Cerebellar cortex (tissue), 1 donor: ENCODE measurements at places on chromosomes 11 and 22.

DNA sequence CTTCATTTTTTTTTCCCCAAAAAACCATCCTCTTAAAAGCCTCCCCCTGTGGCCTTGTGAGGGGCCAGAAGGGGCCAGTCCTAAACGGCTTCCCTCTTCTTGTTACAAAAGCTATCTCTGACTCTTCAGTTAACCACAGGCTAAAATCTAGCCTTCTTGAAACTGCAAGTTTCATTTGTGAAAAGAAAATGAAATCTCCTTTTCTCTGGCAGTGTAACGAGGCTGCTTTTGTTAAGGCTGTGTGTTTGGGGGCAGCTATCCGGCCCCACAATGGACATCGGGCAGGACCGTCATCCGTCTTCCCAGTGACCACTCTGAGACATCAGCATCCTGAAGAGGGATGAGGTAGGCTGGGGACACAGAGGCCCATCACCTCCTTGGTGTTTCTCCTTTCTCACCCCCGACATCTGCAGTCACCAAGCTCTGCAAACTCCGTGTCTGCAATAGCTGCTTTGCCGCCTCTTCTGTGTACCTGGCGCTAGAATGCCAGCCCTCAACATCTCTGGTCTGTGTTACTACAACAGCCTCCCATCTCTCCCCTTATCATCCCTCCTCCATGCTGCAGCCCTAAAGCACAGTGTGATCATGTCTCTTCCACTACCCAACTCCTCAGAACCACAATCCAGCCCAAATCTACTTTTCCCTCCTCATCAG, 94.0 kb downstream of the RCN1 start:
- no peak for DNase-seq

GRCh38 chr22:19368876-19369275, 62.7 kb downstream of the HIRA start:
- no peak for DNase-seq

- DNase-seq: peak; percentile 49
Measured at GRCh38 chr11:11620173-11620920, 1.5 kb downstream of the GALNT18 start.

DNA sequence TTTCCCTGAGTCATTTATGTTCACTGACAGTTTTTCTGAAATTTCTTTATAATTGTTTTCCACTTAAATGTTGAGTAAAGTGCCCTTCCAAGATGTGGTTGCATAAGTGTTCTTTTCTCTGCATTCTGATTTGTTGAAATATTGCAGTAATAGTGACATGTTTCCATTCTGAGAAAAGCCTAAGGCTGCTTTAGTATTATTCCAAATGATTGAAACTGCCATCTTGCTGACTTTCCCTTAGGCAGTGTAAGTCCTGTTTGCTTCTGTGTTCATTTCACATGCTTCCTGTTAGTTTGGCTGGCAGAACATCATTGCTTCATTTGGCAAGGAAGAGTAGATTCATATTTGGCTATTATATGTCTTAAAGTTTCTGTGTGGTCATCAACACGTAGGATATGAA, 146.5 kb downstream of the ELP4 start:
- DNase-seq: no peak

DNA sequence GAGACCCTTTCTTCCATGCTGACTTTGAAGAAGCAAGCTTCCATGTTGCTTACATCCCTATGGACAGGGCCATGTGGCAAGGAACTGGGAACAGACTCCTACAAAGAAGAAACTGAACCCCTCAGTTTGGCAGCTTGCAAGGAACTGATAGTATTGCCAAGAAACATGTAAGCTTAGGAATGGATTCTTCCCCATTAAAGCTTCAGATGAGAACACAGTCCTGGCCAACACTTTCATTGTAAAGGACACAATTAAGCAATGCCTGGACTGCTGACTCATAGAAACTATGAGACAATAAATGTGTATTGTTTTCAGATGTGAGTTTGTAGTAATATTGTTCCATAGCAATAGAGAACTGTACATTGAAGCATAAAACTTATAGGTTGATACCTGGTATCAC, 82.4 kb downstream of the AASDHPPT start:
- DNase-seq: no peak

- no peak for DNase-seq
Measured at GRCh38 chr11:3166268-3167142, 1.4 kb upstream of the OSBPL5 start.

DNA sequence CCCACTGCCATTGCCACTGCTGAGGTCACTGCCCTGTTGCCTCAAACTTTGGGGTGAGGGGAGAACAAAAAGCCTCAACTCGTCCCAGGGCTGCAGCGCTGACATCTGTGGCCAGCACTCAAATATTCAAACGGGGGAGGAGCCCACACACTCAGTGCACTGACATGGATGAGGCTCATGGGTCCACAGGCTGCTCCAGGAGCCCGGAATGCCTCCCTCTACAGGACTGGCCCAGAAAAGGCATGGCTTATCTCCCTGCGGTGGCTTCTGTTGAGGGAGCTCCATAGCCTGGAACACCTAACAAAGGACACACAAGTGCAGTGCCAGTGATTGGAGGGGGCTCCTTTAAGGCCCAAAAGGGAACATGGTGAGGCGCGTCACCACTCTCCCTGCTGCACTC, 341.1 kb upstream of the LUZP2 start:
- DNase-seq: no peak

- DNase-seq: no peak
Measured at GRCh38 chr11:3036419-3036818, 20.8 kb downstream of the CARS1 start.

GRCh38 chr11:36019005-36019596, 75.2 kb downstream of the LDLRAD3 start:
- peak; percentile 79 for DNase-seq

GRCh38 chr22:41201141-41201540, 4.0 kb upstream of the L3MBTL2 start:
- DNase-seq: no peak

DNA sequence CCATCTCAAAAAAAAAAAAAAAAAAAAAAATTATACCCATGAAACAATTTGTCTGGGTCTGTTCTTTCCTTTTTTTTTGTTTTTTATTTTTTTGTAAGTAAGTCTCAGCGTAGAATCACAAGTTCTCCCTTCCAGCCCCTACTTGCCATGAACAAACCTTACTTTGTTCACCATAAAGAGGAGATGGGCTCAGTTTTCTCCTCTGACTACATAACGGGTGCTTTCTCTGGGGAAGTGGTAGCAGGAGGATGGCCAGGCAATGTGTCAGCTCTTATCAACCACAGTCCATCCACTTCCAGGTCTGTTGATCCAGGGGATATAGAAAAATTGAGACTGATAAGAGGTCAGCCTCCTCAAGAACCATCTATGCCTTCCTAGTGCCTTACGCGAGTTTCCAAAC, 11.0 kb downstream of the ASCC2 start:
- no peak for DNase-seq

GRCh38 chr11:87438416-87438815, 400.7 kb downstream of the TMEM135 start:
- DNase-seq: no peak

DNA sequence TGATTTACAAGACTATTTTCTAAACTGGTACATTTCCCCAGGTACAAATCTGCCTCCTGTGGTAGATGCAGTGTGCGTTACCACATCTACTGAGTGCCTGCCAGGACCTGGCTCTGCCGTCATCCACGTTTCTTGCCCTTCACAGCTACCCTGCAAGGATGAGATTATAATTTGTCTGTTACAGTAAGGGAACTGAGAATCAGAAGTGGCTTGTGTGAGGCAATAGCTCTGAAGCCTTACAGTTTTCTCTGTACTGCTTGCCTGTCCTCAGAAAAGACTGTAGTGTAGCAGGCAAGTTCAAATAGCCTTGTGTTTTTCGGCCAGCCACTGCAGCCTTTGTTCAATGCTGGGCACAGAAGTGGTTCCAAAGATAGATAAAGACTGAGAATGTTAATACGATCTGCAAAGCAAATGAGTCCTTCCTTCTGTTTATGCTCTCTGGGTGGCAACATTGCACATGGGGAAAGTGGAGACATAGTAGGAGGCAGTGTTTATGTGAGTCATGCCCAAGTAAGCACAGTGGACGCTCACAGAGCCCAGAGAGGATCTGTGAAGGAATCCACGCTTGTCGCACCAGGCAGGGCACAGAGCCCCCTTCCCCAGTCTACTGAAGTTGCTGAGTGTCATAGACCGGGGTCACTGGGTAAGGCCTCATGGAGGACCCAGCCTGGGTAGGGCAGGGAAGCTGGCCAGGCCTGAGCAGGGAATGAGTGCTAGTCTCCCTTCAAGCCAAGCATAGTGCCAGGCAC, 49.1 kb downstream of the MICAL2 start:
- peak; percentile 62 for DNase-seq
